Esophagus mucosa (tissue), 1 donor: ENCODE measurements at places on chromosomes 12 and 14.
A peak's percentile ranks its signal among the peaks of the same experiment; 100 is the strongest.

GRCh38 chr14:26855077-26855753 is 257.4 kb upstream of the NOVA1 start:
- no peak for ATAC-seq

DNA sequence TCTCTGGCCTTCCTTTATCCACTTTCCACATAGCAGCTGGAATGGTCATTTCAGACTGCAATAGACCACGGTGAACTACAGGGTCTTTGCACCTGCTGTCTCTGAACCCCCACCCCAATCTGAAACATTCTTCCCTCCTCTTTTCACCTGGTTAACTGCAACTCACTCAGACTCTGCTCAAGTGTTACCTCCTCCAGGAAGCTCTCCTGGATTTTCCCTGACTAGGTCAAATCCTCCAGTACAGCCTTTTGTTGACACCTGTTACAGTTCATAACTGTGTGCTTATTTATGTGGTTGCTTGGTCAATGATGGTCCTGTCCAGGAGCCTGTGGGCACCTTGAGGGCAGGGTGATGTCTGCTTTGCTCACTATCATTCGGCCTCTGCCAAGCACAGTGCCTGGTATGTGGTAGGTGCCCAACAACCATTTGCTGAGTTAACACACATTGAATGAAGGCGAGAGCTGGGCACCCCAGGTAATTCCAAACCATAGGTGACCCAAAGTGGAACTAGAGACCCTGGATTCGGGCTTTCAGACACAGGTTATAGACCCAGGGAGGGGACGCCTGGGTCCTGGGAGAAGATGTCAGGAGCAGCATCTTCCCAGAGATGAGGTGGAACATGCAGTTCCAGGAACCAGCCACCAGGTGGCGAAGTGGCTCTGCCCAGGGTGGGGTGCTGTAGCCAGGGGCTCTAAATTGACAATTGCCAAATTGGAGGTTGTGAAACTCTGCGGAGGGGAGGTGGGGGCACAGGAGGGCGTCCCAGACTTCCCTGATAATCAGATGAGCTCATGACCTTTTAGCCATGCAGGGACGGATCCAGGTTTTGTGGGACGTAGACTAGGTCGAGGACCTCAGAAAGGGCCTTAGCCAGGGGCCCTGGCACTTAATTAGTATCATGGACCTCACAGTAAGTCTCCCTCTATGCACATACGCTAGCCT is 28.1 kb downstream of the TRPV4 start:
- peak; percentile 77 for ATAC-seq

- ATAC-seq, result no peak
These were observed 895 bp upstream of the PRKAB1 start for GRCh38 chr12:119666900-119667576.

GRCh38 chr12:29743801-29744200 is 39.9 kb downstream of the TMTC1 start:
- no peak for ATAC-seq
